ENCODE measurements at places on chromosomes 3 and 15. TPM values are rescaled to one million over a fixed set of nuclear protein-coding genes. Genes with fewer than 3 reads are reported as not detected.

DNA sequence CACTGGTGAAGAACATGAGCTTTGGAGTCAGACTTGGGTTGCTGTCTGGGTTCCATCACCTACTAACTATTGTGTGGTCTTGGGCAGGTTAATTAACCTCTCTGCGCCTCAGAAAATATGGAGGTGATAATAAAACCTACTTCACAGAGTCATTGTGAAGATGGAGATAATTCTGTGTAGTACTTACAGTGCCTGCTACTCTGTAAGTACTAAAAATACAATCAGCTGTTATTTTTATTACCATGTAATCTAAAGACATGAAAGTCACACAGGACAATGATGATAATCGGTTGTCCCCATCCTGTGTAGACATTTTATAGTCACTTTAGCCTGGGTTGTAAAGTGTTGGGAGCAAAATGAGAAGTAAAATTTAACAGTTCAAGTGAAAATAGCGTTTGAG, 334.1 kb downstream of the THSD4 start:
- no peak for DNase-seq

GRCh38 chr3:17075907-17076306, 191.2 kb downstream of the PLCL2 start:
- DNase-seq = no peak

DNA sequence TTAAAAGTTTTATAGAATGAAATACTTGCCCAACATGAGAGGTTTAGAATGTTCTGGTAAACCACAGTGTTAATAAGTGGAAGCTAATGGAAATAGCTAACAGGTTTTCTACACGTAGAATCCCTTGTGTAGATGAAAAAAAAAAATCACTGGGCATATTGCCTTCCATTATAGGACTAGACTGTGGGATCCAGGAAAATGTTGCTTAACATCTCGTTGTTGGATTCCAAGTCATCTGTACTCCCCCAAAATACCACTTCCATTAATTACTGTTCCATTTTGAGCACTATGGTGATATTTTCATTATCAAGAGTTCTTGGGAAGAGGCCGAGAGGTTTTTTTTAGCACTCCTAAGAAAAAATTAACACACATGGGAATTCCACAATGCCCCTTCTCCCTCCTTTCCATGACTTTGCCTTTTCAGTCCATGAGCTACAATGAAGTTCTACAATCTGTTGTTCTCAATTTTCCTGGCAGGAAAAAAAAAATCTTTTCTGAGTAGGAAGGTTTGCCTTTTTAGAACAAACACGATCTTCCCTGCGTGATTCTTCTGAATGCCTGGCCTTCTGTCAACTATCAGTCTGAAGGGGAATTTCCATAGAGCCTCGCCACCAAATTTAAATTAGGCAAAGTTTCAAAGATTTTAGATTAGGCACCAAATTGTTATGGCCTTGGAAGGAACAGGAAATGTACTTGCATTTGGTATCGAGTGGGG, 74.4 kb upstream of the CTDSPL start:
- DNase-seq = no peak

- DNase-seq = peak; percentile 14
These were observed 1.3 kb downstream of the CTNNB1 start for GRCh38 chr3:41200669-41201021.

- no peak for DNase-seq
These were observed 213.0 kb downstream of the SSR3 start for GRCh38 chr3:156341831-156342416.

DNA sequence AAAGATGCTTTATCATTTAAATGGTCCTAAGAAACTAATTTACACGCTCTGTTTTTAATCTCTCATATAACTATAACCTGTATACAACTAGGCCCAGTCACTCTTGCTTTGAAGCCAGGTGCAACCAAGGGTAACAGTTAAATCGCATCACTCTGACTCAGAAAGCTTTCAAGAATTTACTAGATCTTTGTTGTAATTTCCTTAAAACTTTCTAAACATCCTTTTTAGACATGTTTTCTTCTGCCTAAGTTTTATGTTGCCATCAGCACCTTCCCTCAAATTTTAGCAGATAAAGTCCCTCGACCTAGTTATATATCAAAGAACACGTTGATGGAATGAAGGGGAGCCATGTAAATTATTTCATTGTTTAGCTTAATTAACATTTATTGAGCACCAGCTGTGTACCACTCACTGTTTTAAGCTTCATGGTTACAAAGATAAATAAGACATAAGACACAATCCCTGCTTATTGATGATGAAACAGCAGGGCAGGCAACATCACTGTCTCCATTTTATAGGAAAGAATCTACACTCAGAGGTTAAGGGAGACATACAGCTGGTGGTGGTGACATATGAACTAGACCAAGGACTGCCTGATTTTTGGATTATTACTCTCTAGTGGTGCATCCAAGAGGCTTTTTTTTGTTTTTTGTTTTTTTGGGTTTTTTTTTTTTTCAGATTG, 101.0 kb downstream of the CD200R1L start:
- DNase-seq = no peak

- DNase-seq = no peak
These were observed 143.0 kb downstream of the EPHB1 start for GRCh38 chr3:134938029-134938525.

GRCh38 chr3:31937225-31937624, 43.8 kb downstream of the OSBPL10 start:
- no peak for DNase-seq

DNA sequence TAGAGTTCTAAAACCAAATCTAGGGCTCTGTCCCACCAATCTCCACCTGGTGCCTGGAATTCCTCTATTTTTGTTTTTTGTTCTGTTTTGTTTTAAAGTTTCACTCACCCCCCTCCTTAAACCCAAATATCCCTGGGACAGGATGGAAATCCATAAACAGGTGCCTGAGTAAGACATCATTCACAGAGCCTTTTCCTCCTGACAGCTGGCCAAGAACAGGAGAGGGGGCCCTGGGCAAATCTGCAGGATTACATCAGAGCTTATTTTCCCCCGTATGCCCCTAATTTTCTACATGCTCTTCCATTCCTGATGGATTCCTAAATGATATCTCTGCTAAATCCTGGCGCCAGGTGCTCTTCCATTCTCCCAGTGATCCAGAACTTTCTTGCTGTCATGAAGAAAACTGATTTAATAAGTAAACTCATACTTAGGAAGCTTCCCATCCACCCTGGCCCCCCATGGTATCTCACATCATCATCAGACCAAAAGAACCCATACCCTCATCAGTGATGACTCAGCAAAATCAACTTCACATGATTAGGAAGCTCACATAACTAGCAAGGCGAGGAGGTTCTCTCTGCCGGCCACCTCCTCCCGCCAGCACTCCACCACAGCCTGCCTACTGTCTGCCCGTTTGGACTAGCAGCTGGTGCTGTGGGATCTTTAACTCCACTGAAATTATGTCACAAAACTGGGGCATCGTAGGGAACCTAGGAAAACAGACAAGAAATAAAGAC, 61.0 kb downstream of the LIPC start:
- DNase-seq = no peak

GRCh38 chr3:153599685-153600084, 437.7 kb downstream of the RAP2B start:
- no peak for DNase-seq

GRCh38 chr3:146326875-146327543, 76.1 kb upstream of the PLSCR4 start:
- DNase-seq = peak; percentile 59

- peak; percentile 3 for DNase-seq
These were observed 318.0 kb downstream of the FGF12 start for GRCh38 chr3:192409201-192409837.

GRCh38 chr3:189530822-189531221, 100.4 kb upstream of the TP63 start:
- no peak for DNase-seq

DNA sequence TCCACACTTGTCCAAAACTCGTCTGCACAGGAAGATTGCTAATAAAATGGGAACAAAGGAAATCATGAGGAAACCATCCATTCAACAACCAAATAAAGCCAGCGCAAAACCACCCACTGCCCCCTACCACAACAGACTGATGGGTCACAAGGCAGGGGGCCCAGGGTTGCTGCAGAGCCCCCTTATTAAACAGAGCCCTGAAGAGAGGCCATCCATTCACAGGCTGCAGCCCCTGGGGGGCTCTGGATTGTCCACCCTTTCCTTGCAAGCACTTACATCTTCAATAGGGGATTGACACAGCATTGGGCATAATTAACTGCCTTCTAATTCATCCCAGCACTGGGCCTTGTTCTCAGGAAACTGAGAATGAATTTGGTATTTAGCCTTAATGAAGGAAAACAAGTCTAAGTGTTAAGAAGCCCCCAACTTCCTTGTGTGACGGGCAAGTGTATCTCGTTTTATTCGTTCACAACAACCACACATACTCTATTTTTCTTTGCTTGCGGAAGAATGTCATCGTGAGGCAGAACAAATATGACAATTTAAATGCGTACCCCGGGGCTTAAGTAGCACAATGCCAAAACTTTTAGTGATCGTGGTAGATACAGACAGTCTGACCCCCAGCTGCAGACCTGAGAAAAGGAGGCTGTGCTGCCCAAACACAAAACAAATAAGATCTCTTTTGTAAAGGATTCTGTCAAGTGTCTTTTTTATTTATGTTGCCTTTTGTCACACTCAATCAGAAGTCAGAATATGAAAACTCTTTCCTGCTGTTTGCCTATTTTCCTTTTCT, 144.0 kb downstream of the SEMA6D start:
- no peak for DNase-seq

GRCh38 chr3:21894459-21895340, 143.7 kb upstream of the ZNF385D start:
- no peak for DNase-seq

- DNase-seq = no peak
These were observed 231.5 kb downstream of the WDR72 start for GRCh38 chr15:53527996-53528395.

GRCh38 chr3:123406598-123406997, 42.3 kb downstream of the ADCY5 start:
- DNase-seq = peak; percentile 45

DNA sequence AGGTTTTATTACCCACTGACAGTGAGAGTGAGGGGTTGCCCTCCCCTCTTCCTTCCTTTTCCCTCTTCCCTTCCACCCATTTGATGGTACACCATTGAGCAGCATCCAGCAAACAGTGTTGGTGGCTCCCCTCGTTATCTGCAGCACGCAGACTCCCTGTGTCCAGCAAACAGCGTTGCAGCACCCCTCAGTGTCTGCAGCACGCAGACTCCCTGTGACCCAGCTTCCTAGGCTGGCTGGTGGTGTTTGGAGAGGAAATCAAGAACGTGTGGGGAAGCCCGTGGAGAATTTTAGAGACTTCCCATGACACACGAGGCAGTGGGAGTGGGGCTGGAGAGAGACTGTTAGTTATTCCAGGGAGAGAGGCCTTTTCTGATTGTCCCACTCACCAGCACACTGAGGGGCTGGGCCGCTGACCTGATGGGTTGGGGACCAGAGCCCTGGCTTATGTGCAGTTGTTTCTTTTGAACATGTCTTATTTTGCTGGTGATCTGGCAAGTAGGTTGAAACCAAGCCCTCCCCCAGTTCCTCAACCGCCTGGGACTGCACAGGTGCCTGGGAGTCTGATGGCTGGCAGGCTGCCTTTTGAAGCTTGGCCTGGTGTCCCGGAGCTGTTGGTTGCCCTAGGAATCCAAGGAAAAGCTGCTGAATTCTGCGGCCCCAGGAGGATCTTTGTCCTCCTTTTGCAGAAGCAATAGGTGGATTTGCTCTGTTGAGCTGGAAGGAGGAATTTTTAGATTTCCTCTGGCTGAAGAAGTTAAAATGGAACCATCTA, 19.0 kb downstream of the APBA2 start:
- no peak for DNase-seq

- no peak for DNase-seq
These were observed 45.5 kb downstream of the SUCNR1 start for GRCh38 chr3:151919030-151919328.

- no peak for DNase-seq
These were observed 114.5 kb downstream of the HERC1 start for GRCh38 chr15:63719281-63719680.

GRCh38 chr15:75036212-75036616, 12.8 kb downstream of the PPCDC start:
- peak; percentile 39 for DNase-seq

GRCh38 chr15:65947041-65947440, 77.8 kb downstream of the RAB11A start:
- no peak for DNase-seq

The HACL1 gene
- 16.5 TPM for total RNA-seq

The DAZL gene
- not detected for total RNA-seq

The CCDC14 gene
- 63.6 TPM for total RNA-seq

The MKRN2OS gene
- total RNA-seq = 6.9 TPM

The USP8 gene
- total RNA-seq = 72.2 TPM

The SQOR gene
- 408 TPM for total RNA-seq

The C3orf85 gene
- 31.9 TPM for total RNA-seq

The TP63 gene
- total RNA-seq = 0.11 TPM

The TTLL13 gene
- total RNA-seq = 0.47 TPM

The TMCO5A gene
- not detected for total RNA-seq

The DPPA2 gene
- not detected for total RNA-seq
